D721Med (cell line): ENCODE measurements at places on chromosomes 4 and X.

DNA sequence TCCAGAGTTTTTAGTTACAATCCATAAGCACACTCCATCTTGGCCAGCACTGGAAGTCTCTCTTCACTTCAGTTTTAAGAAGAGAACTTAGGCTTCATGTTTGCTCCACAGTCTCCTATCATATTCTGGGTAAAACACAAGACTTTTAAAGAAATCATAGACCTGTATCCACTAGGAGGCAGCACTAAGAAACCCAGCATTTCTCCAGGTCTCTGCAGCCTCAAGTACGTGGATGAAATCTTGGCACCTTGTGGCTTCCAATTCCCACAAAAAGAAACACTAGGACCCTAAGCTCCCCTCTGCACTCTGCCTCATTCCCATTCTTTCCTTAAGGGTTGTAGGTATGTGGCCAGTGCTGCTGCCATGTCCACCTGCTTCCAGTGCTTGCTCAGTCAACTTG, 367.3 kb upstream of the CASK start:
- DNase-seq, result no peak

DNA sequence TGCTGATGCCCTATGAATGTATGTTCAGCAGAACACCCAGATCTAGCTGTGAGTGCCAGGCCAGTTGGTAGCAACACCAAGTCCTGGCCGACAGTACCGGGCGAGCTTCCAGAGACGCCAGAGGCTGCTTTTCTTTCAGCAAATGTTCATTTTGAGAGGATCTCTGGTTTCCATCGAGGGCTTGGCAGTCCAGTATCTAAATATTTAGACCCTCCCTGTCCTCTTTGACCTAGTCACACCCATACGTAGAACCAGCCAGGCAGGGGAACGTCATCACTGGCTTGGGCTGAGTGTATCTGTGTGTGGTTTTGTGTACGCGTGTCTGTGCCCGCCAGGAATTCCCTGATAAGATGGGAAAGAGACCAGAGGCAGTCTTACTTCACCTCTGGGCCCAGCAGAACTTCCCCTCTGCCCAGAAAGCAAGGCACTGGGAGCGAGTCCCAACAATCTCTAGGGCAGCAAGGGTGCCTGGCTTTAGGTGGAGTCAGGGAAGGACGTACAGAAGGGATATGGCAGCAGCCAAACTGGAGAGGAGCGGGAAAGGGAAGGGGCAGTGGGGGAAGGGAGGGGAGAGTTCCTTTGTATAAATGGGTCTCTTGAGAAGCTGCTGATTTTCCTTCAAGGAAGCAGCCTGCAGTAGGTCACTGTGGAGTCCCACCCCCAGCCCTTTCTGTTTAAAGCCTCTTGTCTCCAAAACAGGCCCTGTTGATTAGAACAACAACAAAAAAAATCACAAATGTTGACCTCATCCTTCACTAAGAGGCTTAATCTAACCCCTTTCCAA, 15.0 kb upstream of the ELF4 start:
- DNase-seq, result no peak

GRCh38 chr4:5906191-5906590, 13.3 kb upstream of the CRMP1 start:
- no peak for DNase-seq

GRCh38 chr4:17064959-17065358, 166.5 kb upstream of the LDB2 start:
- DNase-seq, result no peak

DNA sequence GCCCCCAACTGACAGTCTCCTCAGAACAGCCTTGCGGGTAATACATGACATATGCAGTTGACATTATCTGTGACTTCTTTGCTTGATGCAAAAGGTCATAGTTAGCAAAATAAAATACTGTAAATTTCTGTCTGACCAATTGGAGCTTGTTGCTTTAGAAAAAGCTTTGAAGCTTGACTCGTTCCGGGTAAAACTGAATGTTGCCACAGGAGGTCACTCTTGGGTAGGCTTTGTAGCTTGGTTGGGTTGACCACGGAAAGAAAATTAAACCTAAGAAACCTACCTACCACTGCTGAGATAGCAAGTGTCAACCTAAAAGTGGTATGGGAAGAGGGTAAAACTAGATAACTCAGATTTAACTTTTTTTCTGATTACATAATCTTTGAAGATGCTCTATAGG, 23.2 kb downstream of the PRPS2 start:
- DNase-seq, result no peak

GRCh38 chr4:159012381-159012780, 90.5 kb upstream of the RAPGEF2 start:
- no peak for DNase-seq

DNA sequence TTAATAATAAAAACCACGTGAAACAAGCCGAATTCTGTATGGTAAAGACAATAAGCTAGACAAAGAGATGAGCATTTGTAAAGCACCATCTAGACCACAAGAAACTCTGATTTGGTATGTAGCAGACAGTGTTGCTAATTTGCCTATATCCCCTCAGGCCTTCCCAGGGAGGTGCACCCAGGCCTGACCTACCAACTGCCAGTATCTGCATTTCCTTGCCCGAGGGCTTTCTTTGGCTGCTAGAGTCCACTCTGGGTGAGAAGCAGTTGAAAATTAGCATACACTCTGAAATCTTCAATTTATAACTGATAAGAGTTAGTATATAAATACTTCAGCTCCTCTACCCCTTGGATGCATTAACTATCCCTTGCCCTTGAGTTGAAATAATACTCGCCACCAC, 37.4 kb upstream of the IL1RAPL1 start:
- no peak for DNase-seq

GRCh38 chr4:114964026-114964425, 149.4 kb downstream of the NDST4 start:
- DNase-seq, result no peak

- DNase-seq, result no peak
Measured at GRCh38 chrX:1006156-1006730, 206.2 kb downstream of the CRLF2 start.

DNA sequence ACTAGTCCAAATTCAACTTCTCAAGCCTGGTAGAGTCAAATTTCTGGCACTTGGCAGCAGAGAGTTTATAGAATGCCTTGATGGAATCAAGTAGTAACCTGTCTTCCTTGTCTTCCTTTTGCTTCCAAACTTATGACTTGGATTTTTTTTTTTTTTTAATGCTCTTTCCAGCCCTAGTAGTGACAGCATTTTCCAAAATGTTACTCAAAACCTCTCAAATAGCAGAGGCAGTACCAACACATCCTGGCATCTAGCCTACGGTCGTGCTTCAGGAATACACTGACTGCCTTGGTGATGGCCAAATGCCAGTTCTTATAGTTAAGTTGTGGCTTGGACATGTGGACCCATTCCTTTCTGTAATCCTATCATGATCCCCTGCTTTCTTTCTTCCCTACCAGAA, 46.0 kb downstream of the GALNT7 start:
- DNase-seq, result no peak

GRCh38 chrX:30488092-30488491, 89.5 kb downstream of the TASL start:
- DNase-seq, result no peak

GRCh38 chrX:48475296-48475695, 703 bp upstream of the FTSJ1 start:
- no peak for DNase-seq

DNA sequence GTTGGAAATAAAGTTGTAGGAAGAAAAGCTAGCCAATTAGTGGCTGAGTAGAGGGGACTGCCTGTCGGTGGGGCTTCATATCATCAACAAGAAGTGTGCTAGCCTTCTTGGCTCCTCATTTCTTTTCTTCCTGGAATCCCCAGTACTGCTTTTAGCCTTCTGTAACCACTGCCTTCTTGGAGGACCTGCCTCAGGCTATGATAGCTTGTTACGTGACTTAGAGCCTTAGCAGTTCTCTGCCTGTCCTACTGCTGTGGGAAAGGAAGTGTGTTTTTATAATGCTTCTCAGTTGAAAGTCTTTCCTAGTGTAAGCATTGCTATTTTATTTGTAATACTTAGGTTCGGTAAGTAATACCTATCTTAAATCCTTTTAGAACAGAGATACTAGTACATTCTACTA, 61.9 kb downstream of the LARP1B start:
- DNase-seq, result no peak

DNA sequence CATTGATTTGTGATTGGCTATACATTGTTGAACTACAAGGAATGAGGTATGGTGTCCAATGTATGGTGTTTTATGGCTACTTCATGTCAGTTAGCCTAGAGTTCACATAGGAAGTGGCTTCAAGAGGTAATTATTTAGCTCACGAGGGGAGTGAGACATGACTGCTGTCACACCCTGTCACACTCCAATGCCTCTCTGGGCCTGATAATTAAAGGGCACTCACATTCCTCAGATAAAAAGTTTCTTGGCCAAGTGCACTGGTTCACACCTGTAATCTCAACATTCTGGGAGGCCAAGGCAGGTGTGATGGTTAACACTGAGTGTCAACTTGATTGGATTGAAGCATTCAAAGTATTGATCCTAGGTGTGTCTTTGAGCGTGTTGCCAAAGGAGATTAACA, 65.0 kb upstream of the DDX60 start:
- DNase-seq, result no peak

- no peak for DNase-seq
Measured at GRCh38 chr4:1464581-1465171, 58.4 kb upstream of the NKX1-1 start.

GRCh38 chrX:27619975-27620374, 29.8 kb downstream of the DCAF8L2 start:
- DNase-seq, result no peak

DNA sequence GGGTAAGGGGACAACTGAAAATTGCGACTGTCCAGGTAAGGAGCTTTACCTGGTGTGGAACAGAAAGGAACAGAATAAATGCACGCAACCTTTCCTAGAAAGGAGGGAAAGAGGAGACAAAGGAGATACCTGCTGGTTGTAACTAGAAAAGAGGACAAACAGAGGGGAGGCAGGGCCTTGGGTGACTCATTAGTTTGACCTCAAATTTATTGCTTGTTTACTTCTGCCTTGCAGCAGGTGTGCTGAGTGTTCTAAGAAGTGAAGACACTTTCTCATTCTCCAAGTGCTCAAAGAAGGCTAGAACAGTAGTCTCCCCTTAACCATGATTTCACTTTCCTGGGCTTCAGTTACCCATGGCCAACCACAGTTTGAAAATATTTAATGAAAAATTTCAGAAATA, 123.1 kb upstream of the BOD1L1 start:
- no peak for DNase-seq

- DNase-seq, result no peak
Measured at GRCh38 chrX:31603411-31604120, 531.7 kb upstream of the FTHL17 start.

DNA sequence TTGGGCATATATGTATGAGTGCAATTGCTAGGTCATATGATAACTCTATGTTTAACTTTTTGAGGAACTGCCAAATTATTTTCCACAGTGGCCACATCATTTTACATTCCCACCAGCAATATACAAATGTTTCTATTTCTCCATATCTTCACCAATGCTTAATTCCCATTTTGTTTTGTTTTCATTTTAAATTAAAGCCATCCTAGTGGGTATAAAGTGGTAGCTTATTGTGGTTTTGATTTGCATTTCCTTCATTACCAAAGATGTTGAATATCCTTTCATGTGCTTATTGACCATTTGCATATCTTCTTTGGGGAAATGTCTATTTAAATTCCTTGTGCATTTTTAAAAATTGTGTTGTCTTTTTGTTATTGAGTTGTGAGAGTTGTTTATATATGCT, 36.7 kb upstream of the SCOC start:
- DNase-seq, result no peak

DNA sequence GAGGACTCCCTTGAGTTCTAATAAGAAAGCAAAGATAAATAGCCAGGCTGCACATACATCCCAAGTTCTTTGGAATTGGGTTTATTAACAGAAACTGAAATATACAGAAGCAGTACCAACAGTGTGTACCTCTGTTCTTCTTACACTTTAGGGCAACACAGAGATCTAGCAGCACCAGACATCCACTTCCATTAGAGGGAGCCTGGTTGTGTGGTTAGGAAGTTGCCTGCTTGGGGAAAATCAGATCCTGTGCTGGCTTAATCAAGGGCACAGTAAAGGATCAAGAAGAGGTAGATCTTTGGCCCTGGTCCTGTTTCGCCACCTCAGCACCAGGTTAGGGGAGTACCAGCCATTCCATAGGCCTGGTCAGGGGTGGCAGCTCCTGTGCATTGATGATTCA, 231.1 kb upstream of the ARHGAP24 start:
- no peak for DNase-seq

DNA sequence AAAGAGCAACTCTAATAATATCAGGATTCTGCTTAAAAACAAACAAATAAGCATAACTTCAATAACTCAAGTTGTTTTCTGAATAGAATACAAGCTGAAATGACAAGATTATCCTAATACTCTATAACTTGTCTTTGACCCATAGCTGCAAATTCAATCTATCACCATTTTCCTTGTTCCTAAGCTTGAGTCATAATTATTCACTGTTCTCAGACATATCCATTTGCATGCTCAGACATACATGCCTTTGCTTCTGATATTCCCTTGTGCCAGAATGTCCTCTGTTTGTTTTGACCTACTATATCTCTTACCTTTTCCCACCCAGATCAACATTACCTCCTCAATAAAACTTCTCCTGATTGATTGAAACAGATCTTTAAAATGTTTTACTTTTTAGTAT, 109.7 kb downstream of the SNCA start:
- no peak for DNase-seq

DNA sequence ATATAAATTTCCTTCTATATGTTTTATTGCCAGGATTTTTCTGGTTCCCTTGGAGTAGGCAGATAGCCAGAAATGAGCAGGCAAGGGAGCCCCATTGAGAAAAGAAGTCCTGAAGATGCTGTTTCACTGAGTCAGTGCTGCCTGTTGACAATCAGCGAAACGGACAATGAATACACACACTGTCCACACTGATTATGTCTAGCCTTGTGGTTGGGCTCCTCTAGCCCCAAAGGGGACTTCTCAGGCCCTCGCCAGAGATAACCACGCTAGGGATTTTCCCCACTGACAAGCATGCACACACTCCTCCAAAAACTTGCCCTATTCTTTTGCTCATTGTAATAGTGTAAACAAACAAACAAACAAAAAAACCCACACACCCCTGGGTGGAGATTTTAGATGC, 369.3 kb downstream of the DMD start:
- no peak for DNase-seq

GRCh38 chr4:850323-850945, 24.5 kb upstream of the CPLX1 start:
- no peak for DNase-seq

DNA sequence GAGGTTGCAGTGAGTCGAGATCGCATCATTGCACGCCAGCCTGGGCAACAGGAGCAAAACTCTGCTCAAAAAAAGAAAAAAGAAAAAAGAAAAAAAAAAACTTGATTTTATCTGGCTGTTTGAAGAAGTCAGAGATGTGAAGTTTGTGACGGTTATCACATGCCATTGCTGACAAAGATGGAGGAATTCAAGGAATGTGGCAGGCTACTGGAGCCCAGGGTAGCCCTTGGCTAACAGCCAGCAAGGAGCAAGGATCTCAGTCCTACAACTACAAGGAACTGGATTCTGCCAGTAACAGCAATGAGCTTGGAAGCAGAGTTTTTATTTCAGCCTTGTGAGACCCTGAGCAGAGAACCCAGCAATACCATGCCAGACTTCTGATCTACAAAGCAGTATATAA, 24.3 kb upstream of the TET2 start:
- no peak for DNase-seq
